ENCODE measurements at places on chromosomes 5 and 9.

DNA sequence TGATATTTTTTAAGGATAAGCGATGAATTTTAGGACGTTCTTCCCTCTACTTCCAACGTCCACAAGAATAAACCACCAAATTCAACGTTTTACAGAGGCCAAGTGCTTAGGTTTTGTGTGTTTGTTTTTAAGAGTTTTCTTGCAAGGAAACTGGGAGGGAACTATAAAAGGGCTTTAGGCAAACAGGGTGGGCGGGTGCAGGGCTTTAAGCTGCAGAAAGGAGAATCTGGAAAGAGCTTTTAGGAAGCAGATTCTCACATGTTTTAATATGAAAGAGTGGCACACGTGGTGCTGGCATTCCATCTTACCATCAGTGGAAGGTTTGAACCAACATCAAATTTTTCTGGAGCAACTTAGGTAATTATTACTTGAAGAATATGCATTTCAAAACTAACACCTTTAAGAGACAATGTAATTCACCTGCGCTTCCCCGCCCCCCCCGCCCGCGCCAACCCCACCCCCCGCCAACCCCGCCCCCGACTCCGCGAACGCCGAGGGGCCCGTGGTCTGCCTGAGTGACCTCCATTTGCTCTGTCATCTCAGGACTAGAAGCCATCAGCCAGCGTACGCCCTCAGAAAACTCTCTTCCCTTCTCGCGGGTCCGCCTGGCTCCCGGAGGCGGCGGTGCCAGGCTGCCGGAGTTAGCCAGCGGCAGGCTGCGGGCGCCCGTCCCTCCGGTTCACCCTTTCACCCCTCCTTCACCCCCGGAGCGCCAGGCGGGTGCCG is 911 bp upstream of the PIK3R1 start:
- no peak for DNase-seq

DNA sequence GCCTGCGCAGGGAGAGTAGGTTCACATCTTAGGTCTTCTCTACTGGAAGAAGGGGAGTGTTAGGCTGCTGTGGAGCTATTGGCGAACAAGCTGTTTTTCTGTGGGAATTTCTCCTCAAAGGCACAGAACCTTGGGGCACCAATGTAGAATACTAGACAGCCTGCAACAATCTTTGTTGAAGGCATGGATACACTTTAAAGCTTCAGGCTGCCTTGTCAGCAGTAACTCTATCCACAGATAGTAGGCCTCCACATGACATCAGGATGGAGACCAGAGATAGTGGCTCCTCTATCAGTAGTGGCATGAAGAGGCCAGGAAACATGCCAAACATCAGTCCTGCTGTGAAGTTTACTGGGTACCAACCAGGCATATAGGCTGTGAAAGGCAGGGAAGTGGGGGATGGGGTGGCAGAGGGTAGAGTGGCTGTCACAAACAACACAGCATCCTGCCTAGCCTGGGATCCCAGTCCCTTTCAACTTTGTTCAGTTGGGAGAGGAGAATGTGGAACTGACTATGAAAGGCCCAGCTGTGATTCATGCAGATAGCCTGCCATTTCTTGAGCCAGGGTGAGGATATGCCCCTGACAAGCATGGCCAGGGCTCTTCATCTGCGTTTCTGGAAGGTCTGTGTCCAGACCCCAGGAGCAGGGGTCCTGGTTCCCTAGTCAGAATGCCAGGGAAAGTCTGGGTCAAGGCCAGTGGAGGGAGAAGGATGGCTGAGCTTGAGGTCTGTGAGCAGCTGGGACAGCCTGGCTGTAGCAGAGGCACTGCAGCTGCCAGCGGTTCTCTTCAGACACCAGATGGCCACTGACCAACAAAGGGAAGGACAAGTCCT is 1.0 kb upstream of the HK3 start:
- no peak for DNase-seq

- DNase-seq, result no peak
These were observed 13.8 kb downstream of the ANKRD33B start for GRCh38 chr5:10577371-10578292.

DNA sequence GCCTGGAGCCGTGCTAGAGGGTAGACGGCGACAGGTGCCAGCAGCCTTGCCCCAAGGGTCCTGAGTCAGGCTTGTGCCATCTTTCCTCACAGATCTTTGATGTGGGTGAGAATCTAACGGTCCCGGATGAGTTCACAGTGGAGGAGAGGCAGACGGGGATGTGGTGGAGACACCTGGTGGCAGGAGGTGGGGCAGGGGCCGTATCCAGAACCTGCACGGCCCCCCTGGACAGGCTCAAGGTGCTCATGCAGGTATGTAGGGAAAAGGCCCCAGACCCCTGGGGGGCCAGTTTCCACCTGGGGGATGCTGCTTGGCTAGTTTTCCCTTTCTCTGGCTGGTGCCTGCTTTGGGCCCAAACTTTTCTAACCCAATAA is 24.0 kb downstream of the PTGES2 start:
- no peak for DNase-seq

GRCh38 chr9:77907585-77907984 is 124.0 kb downstream of the GNAQ start:
- no peak for DNase-seq

- no peak for DNase-seq
These were observed 337.6 kb downstream of the BNC2 start for GRCh38 chr9:16532681-16533450.

DNA sequence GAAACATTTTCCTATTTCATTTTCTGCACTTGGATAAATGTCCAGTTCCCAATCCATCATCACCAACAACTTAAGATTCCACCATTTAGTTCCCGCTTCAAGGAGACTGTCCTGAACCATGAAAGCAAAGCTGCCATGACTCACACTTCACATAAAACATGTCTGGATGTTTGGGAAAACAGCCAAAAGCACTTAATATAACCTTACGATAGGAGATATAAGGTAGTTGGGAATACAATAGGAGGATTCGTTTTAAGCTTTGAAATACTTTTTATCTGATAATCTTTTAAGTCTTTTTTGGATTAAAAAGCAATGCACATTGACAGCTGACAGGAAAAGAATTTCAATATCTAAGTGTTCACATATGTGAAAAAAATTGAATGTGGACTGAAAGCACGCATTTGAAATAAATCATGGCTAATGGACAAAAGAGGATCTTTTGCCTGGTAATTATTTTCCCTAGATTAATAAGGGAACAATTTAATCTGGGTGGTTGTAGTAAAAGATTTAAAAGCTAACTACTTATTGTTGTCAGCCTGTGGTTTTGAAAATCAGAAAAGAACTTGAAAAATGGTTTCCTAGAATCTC is 17.3 kb upstream of the TGFBI start:
- no peak for DNase-seq

GRCh38 chr5:5025774-5026408 is 114.2 kb upstream of the ADAMTS16 start:
- DNase-seq, result no peak

DNA sequence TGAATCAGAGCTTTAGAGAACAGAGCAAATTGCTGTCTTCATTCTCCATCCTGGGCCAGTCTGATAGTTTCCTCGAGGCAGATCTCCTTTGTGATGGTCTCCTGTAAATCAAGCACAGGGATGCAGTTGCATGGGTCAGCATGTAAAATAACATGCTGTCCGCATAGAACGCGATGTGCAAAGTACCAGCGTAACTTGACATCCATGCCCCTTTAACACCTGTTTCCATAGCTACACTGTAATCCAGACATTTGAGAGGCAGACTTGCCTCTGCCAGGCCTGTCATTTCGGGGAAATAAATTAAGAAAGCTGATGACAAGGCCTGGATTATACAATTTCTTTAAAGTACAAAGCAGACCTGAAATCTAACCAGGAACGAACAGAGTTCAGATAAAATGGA is 413.5 kb downstream of the TLE4 start:
- DNase-seq, result no peak

DNA sequence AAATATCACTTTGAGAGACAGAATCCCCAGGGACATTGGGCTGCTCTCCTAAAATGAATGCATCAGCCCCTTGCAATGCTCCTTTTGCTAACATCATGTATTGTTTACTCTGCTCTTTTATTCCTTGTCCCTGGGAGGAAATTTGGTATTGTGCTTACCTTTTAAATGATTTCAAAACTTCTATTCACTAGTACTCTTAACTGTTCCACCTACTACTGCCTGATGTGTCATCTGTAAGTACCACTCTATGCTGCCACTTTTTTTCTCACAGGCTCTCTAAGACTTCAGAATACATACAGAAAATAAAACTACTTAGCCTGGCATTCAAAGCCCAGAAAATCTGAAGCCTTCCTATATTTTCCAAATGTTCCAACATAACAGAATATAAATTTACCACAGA is 667.2 kb downstream of the BRINP1 start:
- DNase-seq, result no peak

- DNase-seq, result no peak
These were observed 23.3 kb downstream of the LRSAM1 start for GRCh38 chr9:127474592-127474991.

DNA sequence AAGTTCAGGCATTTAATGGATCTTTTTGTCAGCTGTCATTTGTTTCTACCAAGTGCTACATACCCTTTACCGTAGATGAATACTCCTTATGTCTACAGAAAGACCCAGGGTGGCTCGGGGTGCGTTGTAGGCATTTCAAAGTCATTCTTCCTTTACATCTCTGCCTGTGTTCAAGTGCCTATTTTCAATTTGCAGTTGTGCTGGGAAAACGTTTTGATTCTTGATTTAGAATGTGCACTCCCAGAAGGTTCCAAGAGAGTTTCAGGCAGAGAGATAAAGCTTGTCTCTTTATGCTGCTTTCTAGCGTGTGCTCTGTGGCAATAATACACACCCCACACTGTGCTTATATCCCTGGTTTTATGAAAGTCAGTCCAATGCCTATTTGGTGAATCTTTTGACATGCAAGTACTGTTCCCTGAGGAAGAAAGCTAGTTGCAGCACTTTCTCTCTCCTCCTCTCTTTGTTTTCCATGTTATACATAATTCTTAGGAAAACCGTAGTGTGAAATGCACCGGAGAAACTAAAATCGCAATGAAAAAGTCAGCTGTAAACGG is 828.1 kb upstream of the ZNF608 start:
- no peak for DNase-seq

DNA sequence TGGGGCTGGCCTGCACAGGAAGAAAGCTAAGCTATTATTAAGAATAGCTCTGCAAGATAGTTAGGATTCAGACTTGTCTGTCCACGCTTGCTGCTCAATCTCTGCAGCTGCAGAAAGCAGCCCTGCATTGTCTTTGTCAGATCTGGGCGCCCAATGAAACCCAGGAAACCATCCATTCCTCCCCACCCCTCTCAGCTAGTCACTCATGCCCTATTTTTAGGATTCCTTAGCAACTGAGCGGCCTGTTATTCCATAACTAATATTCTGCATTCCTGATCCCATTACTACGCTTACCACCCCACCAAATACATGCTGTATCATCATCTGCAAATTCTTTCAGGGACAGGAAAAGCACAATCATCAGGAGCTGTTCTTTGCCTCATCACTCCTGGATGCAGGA is 52.9 kb upstream of the APC start:
- no peak for DNase-seq

GRCh38 chr5:2366816-2367215 is 384.7 kb downstream of the IRX2 start:
- no peak for DNase-seq

- no peak for DNase-seq
These were observed 203.1 kb downstream of the FSTL4 start for GRCh38 chr5:133409210-133409674.

- no peak for DNase-seq
These were observed 46.6 kb upstream of the TNC start for GRCh38 chr9:115164511-115164974.

DNA sequence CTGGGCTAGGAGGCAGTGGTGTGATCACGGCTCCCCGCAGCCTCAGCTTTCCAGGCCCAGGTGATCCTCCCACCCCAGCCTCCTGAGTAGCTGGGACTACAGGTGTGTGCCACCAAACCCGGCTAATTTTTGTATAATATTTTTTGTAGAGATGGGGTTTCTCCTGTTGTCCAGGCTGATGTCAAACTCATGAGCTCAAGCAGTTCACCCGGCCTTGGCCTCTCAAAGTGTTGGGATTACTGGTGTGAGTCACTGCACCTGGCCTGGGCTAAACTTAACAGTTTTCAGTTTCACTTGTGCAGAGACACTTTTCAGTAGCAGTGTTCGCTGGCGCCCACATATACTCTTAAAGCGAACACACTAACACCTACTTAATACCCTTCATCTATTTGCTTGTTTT is 205.6 kb upstream of the ZNF608 start:
- DNase-seq, result no peak

Measured in activated gamma-delta T cell treated with anti-CD3 and anti-CD28 coated beads, Interleukin-2, amount 50 U/mL, for 16 hours (primary cell).